ENCODE measurements at places on chromosomes 12 and 14.

- no peak for DNase-seq
These were observed 6.0 kb upstream of the MANSC4 start for GRCh38 chr12:27785882-27786570.

DNA sequence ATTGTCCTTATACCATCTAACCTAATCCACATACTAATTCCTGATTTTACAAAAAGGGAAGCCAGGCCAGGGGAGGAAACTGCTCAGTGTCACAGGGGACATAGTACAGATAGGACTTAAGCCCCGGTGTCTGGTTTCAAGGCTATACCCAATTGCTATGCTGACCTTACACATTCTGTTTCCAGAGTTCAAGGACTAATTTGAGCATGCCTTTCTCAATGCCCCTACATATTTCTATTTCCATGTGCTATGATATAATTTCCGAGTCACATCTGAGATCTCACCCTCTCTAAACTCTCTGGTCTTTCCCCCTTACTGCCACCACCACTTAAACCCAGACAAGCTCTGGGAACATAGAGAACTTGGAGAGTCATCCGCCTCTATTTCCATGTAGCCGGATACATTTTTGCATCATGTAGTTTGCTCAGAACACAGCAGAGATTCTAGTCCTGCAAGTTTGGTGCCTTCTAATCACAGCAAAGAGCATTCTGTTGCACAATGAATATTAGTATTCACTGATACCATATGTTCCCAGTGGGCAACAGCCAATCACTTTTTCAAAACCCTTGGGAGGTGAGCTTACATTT is 34.2 kb downstream of the PPM1H start:
- DNase-seq: no peak

GRCh38 chr12:39587225-39587624 is 32.4 kb downstream of the ABCD2 start:
- no peak for DNase-seq

DNA sequence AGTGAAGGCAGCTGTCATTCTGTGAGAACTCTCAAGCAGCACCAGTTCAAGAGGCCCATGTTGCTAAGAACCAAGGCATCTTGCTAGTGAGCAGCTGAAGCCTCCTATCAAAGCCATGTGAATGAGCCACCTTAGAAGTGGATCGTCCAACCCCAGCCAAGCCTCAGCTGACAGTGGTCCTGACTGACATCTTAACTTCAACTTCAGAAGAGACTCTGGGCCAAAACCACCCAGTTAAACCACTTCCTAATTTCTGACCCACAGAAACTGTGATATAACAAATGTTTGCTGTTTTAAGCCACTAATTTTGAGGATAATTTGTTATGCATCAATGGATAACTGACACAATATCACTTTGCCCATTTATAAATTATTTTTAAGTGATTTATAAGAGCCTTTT is 256.0 kb downstream of the RPAP3 start:
- DNase-seq: no peak

DNA sequence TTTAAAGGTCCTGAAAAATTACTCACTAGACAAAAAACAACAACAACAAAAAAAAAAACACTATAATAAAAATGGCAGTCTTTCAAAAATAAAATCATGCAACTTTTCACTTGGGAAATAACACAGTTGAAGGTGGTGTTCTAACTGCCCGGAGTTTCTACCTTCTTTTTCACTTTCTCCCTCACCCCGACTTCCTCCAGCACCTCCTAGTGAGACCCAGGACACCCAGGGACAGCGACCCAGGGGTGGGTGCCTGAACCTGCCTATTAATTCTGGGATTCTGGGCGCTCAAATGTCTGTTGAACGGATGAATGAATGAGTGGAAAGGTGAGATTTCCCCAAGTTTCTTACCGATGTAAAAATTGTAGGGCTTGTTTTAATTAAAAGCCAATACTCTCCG is 2.0 kb upstream of the FZD10 start:
- no peak for DNase-seq

GRCh38 chr12:9707356-9707755 is 25.5 kb downstream of the CLECL1 start:
- DNase-seq: no peak

DNA sequence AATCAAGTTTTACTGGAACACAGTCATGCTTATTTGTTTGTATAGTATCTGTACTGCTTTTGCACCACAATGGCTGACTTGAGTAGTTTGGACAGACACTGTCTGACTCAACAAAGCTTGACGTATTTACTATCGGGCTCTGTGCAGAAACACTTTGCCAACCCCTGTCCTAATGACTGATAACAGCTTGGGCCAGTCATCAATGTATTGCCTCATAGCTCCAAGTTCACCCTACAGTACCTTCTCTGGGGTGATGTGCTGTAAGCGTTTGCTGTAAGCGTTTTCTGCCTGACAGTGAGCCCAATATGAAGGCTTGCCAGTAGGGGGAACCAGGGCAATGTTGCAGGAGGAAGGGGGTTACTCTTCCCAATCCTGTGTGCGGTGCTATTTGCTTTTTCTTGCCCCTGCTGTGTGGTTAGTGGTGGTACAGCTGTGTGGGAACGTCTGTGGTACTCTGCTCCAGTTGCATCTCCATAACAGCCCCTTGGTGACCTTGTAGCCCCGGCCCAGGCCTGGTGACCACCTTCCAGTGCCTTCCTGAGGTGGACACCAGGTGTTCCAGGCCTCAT is 5.4 kb upstream of the CCDC177 start:
- no peak for DNase-seq
